ENCODE measurements at places on chromosomes 5 and 9. TPM values are rescaled to one million over a fixed set of nuclear protein-coding genes. Genes with fewer than 3 reads are reported as not detected.

- no peak for DNase-seq
Observed at GRCh38 chr5:26024774-26025173, 1013.6 kb downstream of the CDH9 start.

GRCh38 chr5:6159832-6160430 is 218.4 kb downstream of the MED10 start:
- DNase-seq = no peak

GRCh38 chr9:130663258-130663976 is 977 bp upstream of the PRDM12 start:
- DNase-seq = no peak

GRCh38 chr5:5615569-5615968 is 193.1 kb downstream of the ICE1 start:
- no peak for DNase-seq

- no peak for DNase-seq
Observed at GRCh38 chr5:175872287-175873087, 1.1 kb downstream of the CPLX2 start.

PCDHAC2 gene
- 1.1 TPM for total RNA-seq

BARHL1 gene
- not detected for total RNA-seq

IL9 gene
- not detected for total RNA-seq

REEP2 gene
- total RNA-seq = 2.1 TPM

PLAC8L1 gene
- total RNA-seq = not detected

COL15A1 gene
- total RNA-seq = 0.05 TPM

All from renal cortical epithelial cell (primary cell).